ENCODE measurements at places on chromosomes 3 and 15.

DNA sequence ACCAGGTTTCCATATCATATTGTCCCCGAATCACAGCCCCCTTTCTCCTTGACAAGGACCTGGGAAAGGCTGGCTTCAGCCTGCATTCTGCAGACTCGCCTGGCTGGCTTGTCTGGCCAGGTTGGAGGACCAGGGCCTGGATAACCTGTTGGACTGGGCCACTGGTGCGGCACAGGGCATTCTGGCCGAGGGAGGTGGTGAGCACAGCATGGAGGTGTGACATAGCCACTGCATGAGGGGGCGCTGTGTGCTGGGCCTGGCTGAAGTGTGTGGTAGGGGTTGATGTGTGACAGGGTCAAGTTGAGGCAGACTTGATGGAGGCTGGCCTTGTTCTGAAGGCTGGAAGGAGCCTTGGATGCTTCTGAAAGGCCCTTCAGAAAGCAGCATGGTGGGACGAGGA is 2.9 kb downstream of the ESYT3 start:
- no peak for DNase-seq

GRCh38 chr3:171465763-171466162 is 5.6 kb upstream of the TNIK start:
- no peak for DNase-seq

GRCh38 chr3:4245671-4246070 is 57.5 kb upstream of the SETMAR start:
- no peak for DNase-seq

- DNase-seq, result no peak
Observed at GRCh38 chr3:194098843-194099183, 37.1 kb upstream of the HES1 start.

GRCh38 chr3:56573501-56573900 is 16.5 kb downstream of the CCDC66 start:
- no peak for DNase-seq

- DNase-seq, result no peak
Observed at GRCh38 chr3:185549122-185549521, 3.3 kb downstream of the LIPH start.

DNA sequence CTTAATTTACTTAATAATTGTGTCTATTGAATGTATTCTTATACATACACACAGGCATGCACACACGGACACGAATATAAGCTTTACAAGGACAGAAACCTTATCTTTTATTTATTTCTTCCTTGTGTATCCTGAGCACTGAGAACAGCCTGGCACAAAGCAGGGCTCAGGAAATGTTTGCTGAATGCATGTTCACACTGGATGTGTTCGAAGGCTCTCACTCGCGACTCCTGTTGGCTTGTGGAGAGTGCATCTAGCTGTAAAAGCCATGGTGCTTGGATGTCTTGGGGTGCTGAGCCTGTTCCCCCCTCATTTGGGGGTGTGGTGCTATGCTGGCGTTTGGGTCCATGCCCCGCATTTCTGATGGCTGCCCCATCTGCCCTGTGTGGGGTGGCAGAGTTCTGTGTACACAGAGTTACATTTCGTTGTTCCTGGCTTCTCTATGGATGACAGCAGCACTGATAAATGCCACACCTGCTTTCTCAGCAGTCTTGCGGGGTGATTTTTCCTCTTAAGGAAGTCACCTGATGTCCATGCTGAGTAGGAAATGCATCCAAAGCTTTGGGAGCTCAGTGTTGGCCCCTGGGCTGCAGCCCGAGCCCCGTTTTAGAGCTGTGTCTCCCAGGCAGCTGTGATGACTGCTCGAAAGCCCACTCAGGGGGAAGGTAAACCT is 148.5 kb downstream of the IGF1R start:
- DNase-seq, result no peak

GRCh38 chr15:85676342-85677098 is 118.2 kb downstream of the KLHL25 start:
- DNase-seq, result no peak

- no peak for DNase-seq
Observed at GRCh38 chr3:119856695-119857094, 74.8 kb downstream of the NR1I2 start.

GRCh38 chr15:51062736-51063135 is 32.0 kb downstream of the TNFAIP8L3 start:
- no peak for DNase-seq

GRCh38 chr3:3726549-3726948 is 72.7 kb upstream of the LRRN1 start:
- DNase-seq, result no peak

GRCh38 chr3:108091498-108092250 is 843 bp upstream of the CD47 start:
- DNase-seq, result peak; percentile 20

DNA sequence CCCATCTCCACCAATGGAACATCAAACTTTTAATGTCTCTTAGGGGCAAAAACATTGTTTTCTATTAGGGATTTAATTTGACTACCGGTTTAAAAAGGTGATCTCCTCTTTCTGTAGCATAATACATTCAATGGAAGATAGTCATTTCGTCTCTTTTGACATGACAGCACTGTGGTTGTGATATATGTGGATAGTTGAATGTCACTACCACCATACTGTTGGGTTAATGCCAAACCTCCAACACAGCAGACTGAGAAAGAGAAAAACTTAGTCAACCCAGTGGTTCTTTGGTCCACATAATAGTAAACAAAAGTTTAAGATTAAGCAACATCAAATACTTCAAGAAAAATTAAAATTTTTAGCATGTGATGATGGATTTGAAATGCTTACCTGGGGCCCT is 530.4 kb downstream of the AGBL1 start:
- no peak for DNase-seq

DNA sequence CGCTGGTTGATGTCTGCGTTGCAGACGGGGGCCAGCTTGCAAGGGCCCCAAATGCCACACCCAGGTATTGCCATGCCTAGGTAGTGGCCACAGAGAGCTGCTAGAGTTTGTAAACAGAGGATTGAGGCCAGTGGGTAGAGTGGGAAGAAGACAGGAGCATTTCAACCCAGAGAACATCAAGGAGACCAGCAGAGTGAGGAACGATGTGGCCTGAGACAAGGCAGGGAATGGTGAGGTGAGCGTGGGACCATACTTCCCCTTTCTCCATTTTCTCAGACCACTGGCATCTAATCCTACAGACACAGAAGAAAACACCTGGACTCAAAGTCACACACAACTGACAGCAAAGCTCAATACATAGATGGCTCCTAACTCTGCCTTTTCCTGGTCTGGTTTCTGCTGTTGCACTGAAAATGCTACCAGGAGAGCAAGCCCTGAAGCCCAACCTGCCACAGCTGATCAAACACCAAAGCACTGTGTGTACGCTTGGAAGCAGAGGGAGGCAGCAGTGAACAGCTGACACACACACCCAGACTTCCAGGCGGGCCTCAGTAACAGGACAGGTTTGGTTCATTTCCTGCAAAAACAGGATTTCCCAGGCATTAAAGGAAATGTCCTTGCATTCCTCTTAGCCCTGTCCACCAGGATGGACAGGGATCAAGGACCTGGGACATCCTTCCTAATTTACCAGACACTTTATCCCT is 1.6 kb downstream of the FAM174B start:
- DNase-seq, result no peak

GRCh38 chr15:85004550-85004949 is 22.9 kb downstream of the PDE8A start:
- DNase-seq, result no peak

DNA sequence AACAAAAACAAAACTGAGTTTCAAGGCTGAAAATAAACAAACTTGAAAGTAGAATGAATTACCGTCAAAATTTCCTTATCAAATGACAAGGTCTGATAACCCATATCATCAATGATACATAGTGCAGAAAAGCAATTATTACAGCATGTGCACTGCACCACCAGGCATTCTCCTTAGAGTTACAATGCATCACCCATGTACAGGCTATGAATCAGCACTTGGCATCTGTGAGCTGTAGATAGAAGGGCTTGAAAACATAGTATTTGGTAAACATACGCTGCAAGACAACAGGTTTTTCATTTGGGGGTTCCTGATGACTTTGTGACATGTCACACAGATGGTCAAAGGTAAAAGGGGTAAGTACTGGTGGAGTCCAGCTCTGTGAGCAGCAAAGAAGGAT is 265.1 kb downstream of the CTNNB1 start:
- DNase-seq, result no peak

DNA sequence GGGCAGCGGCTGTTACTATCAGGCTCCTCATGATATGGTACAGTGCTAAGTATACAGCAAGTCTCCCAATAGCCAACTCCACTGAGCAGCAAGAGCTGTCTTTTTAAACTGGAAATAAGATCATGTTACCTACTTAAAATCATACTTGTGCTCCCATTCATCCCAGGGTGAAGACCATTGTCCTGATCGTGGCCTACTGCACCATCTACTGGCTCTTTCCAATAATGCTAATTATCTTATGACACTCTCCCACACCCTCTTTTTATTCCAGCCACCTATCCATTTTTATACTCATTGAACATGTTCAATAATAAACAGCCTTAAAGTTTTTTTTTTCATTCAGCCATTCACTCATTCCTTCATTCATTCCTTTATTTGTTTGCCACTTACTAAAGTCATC is 117.7 kb downstream of the GBE1 start:
- DNase-seq, result no peak

- no peak for DNase-seq
Observed at GRCh38 chr3:111851511-111851954, 7.5 kb upstream of the PHLDB2 start.

GRCh38 chr3:143464850-143465249 is 345.3 kb downstream of the CHST2 start:
- no peak for DNase-seq

GRCh38 chr15:97401195-97401594 is 559.3 kb upstream of the ARRDC4 start:
- DNase-seq, result no peak

DNA sequence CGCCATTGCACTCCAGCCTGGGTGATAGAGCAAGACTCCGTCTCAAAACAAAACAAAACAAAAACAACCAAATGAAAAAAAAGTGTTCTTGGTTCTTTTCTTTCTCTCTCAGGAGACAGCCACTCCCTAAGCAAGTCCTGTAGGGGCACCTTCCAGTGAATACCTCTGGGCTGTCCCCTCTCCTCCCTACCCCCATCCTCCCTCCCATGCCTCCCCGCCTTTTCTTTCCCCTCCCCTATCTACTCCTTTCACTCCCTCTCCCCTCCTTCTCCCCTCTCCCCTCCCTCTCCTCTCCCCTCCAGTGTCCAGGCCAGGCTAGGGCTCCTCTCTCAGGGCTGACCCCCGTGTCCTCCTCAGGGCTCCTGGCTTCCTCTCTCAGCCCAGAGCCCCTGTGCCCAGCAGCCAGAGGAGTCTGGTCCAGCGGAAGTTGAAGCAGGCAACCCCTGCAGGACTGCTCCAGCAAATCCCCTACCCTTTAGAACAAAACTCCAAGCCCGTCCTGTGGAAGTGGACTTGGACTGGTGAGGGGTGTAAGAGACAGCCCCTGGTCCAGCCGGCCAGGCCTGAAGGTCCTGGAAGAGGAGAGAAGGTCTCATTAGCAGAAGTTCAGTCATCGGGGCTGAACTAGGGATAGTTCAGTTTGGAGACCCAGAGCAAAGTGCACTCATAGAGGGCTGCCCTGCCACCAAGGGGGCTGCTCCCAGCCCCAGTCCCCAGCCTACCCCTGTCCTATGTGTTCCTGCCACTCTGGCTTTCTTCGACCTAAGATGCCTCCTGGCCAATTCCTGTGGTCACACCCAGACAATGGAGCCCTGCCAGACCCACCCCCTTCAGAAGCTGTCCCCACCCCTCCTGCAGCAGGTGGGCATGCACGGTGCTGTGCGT is 79.8 kb upstream of the IQSEC1 start:
- no peak for DNase-seq

DNA sequence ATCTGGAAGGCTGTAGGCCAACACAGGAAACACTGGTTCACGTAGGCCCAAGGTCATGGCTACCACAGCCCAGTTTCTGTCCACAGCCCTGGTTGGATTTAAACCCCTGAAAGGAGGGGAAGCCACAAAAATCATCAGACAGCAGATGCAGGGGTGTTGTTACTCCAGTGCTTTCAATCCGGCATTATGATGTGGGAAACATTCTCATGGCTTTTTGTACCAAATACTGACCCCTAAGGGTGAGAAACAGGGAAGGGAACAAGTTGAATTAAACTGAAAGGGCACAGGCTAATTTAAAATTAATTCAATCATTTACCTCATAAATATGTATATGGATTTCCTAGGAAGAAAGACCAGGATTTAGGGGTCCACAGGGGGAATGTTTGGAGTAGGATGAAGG is 375.6 kb downstream of the CTNNB1 start:
- no peak for DNase-seq

GRCh38 chr15:65171428-65171827 is 13.7 kb downstream of the CLPX start:
- no peak for DNase-seq

- DNase-seq, result no peak
Observed at GRCh38 chr3:26104851-26105251, 315.0 kb downstream of the OXSM start.

GRCh38 chr3:175108613-175109151 is 249.5 kb downstream of the NAALADL2 start:
- DNase-seq, result no peak

DNA sequence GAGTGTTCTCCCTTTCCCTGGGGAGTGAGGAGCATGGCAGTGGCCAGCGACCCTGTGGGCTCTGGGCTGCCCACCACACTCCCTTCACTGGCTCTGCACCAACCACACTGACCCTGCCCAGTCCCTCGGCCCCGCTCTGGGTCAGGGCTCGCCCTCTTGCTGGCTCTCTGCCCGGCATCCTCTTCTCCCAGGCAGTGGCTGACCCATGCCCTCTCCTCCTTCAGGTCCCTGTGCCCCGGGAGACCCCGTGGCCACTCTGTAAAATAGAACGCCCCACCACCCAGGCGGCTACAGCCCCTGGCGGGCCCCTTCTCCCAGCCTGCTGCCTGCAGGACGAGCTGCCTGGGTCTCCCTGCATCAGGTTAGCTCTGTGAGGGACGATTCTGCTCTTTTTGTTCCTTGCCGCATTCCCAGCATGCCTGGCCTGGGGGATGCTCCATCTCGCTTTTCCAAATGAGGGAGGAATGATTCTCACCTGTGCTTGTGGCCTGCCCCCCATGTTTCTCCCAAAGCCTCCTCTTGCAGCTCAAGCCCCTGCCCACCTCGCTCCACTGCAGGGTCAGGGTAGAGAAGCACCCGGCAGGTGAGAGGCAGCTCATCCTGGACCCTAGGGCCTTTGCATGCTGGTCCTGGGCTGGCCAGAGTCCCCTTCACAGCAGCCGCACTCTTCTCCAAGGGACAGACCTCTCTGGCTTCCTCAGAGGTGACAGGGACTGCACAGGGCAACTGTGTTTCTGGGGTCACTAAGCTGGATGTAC is 14.5 kb upstream of the CFAP100 start:
- no peak for DNase-seq

- DNase-seq, result no peak
Observed at GRCh38 chr3:54341811-54342210, 219.5 kb downstream of the CACNA2D3 start.

DNA sequence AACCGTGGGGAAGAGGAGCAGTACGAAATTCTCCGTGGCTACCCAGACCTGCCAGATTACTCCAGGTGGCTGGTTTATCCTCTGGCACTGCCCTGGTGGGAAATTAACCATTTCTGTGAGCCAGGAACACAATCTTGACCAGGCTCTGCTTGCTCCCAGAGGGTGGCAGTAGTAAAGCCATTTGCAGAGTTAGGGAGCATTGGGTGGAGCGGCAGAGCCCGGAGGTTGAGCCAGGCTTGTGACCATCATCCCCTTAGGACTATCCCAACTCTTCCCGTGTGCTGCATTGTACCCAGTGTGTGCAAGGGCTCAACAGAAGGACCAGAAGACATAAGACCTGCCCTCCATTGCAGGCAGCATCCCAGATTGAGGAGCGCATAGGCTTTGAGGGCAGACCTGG is 5.3 kb downstream of the KNG1 start:
- DNase-seq, result no peak

Data from activated T-helper 1 cell treated with Interleukin-2 at 50 U/mL for 16 hours (primary cell).